ENCODE measurements at places on chromosomes 13 and 19. TPM values are rescaled to one million over a fixed set of nuclear protein-coding genes. Genes with fewer than 3 reads are reported as not detected.
A peak's percentile ranks its signal among the peaks of the same experiment; 100 is the strongest.

DNA sequence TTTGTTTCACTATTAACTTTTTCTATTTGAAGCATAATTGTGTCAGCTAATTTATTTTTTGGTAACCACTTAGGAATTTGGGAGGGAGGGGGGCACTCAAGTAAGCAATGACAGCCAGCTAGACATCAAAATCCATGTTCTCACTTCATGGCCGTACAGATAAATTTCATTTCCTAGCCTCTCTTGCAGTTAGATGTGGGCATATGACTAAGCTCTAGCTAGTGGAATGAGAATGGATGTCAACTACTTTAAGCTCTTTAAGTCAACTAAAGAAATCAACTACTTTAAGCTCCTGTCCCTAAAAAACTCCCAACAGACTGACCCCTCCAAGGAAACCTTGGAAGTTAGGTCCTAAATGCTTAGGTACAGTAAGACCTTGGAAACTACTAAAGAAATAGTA lies 92.0 kb downstream of the KCNRG start:
- DNase-seq: peak; percentile 26

ZNF610 gene
- total RNA-seq: 4.5 TPM

SHISA7 gene
- not detected for total RNA-seq

IZUMO2 gene
- total RNA-seq: not detected

CD70 gene
- 42.0 TPM for total RNA-seq
